ENCODE measurements at places on chromosomes 16 and 17.

DNA sequence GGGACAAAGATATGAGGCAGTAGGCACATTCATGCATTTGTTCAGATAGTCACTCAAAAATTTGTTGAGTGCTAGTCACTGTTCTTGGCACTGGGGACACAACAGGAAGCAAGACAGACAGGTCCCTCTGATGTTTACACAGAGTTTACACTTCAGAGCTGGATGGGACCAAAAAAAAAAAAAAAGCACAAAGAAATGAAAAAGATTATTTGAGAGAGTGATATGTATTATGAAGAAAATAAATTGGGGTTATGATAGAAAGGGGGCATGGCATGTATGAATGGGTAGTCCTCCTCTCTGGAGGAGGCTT lies 3.5 kb upstream of the YPEL2 start:
- DNase-seq: no peak

GRCh38 chr17:59230764-59231163 lies 10.5 kb downstream of the GDPD1 start:
- DNase-seq: no peak

DNA sequence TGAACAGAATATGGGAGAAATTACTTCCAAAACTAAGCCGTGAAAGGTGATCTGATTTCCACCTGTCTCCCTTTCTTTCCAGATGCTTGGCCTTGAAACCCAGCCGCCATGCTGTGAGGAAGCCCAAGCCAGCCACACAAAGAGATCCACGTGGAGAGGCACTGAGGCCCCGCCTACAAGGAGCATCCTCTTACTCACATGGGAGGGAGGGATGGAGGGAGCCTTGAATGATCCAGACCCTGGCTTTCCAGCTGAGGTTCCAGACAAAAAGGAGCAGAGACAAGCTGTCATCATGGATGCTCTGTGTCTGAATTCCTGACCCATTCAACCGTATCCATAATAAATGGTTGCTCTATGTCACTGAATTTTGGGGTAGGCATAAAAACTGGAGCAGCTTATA lies 48.9 kb upstream of the HAPSTR1 start:
- no peak for DNase-seq

DNA sequence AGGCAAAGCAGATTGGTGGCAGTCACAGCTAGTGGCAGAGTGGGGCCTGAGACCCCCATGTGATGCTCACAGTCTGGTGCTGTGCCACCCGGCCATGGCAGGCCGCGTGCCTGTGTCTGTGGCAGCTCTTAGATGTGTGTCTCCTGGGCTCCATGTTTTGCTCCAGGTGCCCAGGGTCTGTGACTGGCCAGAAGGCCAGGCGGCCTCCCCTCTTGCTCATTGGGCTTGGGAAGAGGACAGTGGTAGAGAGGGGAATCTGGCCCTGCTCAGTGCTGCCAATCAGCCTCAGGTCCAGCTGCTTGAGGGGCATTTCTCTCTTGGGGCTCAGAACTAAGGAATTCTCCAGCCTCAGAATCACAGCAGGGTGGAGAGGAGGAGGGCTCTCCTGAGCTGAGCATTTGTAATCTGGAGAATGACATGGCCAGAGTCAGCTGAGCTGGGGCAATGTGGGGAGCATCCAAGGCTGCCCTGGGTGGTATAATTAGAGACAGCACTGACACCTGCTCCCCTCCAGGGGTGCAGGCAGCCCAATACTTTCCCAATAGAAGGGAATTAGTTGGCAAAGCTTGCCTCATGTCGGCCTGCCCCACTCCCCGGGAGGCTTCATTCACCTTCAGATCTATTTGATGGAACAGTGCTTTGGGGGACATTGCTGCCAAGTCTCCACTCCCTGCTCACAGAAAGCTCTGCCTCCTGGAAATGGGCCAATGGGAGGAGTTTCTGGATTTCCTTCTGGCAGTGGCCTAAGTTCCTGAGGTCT lies 2.7 kb upstream of the LASP1NB start:
- peak; percentile 23 for DNase-seq

DNA sequence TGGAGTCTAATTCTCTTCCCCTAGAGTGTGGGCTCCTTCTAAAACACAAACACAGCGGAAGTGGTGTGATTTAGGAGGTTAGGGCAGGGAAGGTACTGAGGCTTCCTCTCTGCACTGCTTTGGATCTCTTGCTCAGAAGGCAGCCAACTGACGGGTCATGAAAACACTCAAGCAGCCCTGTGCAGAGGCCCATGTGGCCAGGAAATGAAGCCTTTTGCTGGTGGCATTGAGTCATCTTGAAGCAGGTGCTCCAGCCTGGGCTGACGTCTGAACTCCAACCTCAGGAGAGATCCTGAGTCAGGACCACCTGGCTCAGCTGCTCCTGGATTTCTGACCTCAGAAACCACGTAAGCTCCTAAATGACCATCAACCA lies 72.9 kb downstream of the MRM1 start:
- no peak for DNase-seq

- no peak for DNase-seq
Measured at GRCh38 chr17:49316889-49317675, 45.0 kb downstream of the ZNF652 start.

DNA sequence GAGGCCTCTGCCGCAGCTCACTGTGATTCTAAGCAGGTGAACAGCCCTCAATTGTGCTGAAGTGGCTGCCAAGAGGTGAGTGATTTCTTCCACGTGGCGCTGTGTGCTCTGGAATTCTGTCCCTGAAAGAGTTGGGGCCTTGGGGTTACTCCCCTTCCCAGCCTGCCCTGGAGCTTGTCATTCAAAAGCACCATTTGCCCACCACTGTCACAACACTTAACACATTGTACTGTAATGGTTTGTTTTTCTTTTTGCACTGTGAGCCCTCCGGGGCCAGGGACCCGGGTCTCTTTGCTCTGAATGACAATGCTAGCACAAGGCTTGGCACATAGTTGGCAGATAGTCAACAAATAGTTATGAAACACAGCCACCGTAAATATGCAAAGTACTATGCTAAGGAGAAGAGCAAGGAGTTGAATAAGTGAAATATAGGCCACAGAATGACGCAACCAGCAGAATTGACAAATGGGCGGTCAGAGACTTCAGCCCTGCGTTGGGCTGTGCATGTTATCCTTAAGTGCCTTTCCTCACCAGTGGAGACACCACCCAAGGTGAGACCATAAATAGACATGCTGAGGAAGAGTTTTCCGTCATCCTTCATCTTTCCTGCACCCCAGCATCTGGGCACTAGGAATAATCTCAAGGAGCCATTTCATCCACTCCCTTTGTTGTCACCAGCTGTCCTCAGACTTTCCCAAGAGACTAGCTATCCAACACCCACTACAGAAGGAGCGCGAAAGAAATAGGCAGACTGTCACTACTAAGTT lies 112.0 kb upstream of the DNAH9 start:
- DNase-seq: no peak

DNA sequence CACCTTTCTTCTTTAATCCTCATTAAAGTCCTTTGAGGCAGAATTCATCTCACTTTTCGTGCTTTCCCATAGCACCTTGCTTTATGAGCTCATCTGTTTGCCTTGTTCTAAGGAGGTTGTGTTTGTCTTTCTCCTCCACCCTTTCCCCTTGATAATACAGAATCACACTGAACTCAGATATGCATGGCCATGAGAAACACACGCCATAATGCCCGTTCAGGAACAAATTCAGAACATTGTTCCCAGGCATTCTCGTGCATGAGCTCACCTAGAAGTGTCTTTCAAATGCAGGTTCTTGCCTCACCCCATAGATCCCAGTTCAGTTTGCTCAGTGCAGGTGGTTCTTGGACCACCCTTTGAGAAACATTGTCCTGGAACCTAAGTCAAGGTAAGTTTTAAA lies 71.1 kb downstream of the TMEM114 start:
- no peak for DNase-seq

- no peak for DNase-seq
Measured at GRCh38 chr16:47965439-47965838, 190.4 kb downstream of the ABCC12 start.

DNA sequence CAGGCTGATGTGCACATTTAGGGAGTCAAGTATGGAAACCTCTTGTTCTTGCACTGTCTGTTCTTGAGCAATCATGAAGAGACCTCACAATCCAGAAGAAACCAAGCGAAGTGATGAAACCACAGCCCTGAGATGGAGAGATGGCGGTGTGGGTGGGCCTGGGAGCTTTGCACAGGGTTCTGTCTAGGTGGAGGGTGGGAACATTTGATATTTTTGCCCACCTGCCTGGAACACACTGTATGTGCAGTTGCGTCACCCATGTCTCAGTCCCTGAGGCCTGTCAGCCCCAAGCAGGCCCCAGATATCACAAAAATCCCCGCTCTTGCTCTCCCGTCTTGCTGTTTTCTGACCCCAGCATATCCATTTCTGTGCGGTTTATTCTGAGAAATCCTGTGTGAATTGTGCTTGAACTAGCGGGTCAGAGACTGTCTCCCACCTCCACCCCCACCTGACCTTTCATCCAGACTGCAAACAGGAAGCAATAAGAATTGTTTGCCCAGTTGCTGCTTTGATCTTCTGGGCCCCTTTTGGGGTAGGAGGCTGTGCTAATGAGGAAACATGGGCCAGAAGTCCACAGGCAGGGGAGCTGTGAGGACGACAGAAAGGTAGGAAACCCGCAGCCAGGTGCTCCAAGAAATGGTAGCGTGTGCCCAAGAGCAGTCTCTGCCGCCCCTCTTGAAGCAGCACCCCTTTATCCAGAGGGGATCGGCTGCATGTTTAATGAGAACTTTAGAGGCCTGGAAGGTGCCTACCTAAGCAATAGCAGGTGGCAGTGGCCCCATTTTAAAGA lies 183.8 kb downstream of the CCDC182 start:
- no peak for DNase-seq

DNA sequence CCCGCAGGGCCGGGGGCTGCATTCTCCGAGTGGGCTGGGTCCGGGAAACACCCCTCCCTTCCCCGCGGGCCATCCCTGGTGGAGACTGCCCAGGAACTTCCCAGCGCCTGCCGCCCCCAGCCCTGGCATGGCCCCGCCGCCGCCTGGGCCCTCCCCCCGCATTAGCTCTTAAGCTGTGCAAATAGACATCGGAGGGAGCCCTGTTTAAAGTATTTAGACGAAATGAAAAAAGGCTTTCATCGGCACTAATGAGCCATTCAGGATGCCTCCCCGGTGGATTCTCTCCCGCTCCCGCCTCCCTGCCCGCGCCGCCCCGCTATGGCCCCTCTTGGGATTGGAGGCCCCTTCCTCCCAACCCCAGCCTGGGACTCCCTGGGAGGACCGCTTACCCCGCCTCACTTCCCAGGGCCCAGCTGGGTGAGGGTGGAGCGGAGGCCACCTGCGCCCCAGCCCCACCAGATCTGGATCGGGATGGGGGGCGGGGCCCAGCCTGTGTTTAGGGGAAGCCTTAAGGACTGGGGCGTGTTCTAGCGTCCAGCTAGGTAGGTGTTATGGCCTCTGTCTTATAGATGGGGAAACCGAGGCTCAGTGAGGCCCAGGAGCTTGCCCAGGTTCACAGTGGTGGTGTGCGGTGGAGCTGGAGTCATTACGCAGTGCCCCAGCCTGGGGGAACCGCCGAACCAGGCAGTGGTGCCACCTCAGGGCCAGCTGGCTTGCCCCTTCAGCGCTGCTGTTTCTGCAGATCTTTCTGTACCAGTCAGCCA lies 19.7 kb downstream of the SEZ6 start:
- peak; percentile 56 for DNase-seq

DNA sequence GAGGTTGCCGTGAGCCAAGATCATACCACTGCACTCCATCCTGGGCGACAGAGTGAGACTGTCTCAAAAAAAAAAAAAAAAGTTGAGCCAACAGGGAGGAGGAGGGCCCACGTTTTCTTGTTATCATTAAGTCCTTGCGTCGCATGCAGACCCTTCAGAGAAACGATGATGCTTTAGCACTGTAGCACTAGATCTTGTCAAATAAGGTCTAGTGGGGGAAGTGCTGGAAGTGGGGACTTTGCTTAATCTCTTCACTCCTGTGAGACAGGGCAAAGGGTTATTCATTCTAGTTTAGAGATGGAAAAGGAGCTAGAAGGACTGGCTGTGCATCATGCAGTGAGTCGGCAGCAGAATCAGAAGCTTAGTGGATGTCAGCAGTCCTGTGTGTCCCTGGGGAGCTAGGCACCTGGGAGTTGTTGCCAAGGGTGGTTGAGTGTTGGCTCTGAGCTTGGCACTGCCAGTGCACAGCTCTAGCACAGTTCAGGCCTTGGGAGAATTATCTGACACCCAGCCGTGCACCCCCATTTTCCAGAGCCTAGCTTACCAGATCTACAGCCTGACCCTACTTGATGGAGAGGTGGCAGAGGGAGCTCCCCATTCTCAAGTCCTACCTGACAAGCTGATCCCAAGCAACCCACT lies 33.4 kb upstream of the TBX2 start:
- DNase-seq: no peak

- DNase-seq: no peak
Measured at GRCh38 chr17:70775679-70776078, 606.3 kb downstream of the KCNJ2 start.

DNA sequence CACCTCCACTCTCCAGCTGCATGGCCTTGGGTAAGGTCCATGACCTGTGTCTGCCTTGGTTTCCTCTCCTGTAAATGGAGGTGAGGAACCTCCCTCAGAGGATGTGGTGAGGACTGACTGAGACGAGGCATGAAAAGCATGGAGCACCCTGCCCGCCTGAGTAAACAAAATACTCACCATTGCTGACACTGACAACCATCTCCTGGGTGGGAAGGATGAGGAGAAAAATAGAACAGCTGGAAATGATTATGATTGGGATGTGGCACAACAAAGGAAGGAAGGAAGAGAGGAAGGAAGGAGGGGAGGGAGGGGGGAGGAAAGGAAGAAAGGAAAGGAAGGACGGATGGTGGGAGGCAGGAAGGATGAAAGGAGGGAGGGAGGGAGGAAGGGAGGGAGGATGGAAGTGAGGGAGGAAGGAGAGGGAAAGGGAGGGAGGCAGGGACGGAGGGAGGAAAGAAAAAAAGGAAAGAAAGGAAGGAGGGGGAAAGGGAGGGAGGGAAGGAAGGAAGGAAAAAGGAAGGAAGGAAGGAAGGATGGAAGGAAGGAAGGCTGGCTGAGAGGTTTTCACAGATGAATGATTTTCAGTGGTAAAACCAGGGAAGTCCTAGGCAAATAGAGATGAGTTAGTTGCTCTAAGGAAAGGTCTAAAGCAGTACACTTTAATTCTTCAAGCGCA lies 276.5 kb upstream of the XYLT1 start:
- no peak for DNase-seq

GRCh38 chr16:65745-66144 lies 6.7 kb downstream of the RHBDF1 start:
- peak; percentile 50 for DNase-seq

- no peak for DNase-seq
Measured at GRCh38 chr16:3508736-3509135, 7.9 kb downstream of the CLUAP1 start.

Measured in NCI-H2081 treated with DMSO at 0.1 percent for 48 hours (cell line).